ENCODE measurements at places on chromosomes 1 and 21.

DNA sequence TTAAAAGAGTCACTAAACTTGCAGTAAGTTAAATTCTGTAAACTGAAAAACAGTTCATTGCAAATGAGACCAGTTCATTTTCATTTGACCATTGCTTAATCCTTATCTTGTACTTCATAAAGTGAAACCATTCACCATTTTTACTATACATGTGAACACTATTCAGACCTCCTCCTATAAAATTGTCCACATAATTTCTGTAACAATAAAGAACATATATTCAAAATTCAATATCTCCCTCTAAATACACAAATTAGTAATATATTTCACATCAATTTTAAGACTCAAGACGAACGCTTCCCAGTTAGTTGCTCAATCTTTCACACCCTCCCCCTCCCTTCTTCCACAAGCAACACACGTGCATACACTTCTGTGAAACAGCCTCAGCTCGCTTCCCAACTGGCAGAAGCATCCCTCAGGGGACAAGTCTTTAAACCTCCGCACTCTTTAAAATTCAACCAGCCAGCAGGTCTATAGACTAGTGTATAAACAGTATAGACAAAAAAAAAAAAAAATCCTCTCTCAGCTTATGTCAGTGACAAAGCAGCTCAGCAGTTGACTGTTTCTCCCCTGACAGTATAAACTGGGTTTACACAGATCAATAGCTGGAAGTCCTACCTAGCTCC, 99.6 kb downstream of the DENND1B start:
- peak; percentile 2 for DNase-seq

DNA sequence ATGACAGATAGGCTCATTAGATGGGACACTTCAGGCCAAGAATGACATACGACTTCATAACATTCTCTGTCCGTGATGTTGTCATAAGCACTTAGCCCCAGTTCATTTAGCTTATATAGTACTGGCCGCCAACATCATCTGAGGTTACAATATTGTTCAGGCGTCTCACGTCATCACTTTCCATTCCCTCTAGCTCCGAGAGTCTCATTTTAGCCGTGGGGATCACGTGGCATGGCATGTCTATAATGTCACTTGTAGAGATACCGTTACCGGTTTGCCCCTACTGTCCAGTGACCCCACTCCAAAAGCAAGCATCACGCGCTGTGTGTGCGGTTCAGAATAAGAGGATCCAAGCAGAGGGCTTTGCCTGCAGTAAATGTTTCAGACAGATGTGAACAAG, 34.6 kb upstream of the HEATR1 start:
- no peak for DNase-seq

DNA sequence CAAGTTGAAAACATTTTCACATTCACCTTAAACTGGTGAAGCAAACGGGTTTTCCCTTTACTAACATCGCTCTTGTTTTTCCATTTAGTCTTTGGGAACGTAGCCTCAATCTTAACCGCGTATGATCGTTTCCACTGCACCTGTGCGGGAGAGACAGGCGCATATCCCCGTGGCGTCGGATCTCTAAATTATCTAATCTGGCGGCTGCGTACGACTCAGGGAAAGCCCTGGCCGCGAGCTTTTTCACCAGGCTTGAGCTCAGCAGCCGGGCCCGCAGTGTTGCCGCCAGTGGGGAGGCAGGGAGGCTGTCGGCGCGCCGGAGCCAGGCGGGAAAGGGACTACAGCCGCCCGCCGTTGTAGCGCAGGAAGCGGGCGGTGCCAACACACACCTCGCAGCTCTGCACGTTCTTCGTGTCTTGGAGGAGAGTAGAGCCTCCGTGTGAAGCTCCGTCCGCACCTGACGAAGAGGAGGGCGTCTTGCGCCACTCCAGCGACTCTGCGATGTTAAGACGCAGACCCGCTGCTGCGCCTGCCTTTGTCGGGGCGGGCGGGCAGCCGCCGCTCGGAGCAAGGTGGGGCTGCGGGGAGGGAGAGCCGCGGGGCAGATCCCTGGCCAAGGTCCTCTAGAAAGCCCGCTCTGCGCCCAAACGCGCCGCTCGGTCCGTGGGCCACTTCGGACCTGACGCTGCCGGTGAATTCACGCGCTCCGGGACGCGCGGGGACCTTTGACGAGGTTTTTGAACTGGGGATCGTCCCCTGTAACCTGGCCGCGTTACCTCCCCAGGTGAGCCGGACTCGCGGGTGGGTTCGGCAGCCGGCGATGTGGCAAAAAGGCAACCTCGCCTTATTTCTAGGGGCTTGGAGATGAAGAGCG, 18.5 kb upstream of the TBX15 start:
- no peak for DNase-seq

GRCh38 chr1:66256629-66257572, 277.1 kb upstream of the SGIP1 start:
- no peak for DNase-seq

DNA sequence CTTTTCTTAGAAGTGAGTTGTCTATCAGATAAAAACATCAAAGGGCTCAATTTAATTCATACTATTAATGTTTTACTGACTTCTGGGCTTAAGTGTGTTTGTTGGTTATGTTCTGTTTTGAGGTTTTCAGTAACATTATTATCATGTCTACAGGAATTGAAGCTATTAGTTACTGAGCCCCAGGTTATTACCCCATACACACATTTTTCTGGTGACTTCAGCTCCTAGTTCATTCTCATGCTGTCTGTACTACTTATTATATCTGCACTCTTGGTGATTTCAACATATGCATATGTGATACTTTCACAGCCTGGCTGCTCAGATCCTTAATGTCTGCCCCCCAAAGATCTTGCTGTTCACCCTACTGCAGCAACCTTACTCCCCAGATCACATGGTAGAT, 27.0 kb upstream of the SGIP1 start:
- DNase-seq: no peak

DNA sequence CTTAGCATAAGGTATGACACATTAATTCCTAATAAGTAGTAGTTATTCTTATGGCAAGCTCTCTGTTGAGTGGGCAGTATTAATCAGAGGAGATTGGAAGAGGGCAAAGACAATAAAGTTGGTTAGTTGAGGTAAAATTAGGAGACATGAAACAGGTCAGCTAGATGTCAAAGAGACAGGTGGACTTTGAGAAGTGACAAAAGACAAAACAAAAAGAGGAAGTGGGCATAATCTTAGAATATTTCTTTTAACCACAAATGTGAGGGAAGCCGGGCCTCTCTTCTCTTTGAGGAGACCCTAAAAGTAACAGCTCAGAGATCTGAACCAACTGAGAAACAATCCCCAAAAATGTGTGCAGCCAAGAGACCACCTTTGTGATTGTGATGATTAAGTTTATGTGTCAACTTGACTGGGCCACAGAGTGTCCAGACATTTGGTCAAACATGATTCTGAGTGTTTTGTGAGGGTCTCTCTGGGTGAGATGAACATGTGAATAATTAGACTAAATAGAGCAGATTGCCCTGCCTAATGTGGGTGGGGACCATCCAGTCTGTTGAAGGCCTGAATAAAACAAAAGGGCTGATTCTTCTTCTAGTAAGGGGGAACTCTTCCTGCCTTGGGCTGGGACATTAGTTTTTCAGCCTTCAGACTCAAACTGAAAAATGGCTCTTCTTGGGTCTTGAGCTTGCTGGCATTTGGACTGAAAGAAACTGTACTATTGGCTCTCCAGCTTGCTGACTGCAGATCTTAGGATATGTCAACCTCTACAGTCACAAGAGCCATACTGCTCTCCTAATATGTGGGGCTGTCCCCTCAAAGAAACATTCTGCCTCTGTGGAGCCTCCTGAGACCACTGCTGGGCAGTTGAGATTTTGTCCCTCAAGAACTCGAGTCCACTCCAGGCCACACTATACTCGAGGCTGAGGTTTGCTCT, 40.0 kb downstream of the FCRL5 start:
- no peak for DNase-seq

DNA sequence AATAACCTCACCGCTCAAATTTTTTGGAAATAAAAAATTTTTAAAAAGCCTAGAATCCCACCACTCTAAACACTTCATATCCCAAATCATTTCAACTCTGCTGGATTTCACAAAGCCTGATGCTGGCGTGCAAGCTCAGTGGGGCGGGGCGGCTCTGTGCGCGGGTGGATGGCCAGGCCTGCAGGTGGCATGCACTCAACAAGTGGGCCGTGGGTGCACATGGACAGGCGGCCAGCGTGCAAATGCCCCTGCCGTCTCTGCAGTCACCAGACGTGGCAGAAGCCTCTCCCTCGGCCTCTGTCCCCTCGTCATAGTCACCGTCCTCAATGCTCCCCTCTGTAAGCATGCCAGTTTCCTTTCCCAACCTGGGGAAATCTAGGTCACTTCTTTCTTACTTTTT, 6.6 kb upstream of the PDE9A start:
- DNase-seq: no peak

DNA sequence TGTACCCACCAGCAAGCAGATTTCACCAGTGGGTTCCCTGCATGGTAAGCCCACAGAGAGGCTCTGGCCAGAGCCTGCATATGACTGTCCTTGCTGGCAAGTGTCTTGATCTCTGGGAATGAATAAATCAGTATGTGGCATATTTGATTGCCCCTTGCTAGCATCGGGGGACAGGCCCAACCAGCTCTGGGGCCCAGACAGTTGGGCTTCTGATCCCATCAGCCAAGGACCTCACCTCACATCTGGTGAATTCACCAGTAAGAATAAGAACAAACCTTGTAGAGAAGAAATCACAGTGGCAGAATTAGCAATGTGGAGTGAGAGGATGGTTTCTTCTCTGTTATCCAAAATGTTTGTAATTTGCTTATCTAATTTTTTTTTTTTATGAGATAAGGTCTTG, 15.9 kb downstream of the SLC1A7 start:
- DNase-seq: no peak

DNA sequence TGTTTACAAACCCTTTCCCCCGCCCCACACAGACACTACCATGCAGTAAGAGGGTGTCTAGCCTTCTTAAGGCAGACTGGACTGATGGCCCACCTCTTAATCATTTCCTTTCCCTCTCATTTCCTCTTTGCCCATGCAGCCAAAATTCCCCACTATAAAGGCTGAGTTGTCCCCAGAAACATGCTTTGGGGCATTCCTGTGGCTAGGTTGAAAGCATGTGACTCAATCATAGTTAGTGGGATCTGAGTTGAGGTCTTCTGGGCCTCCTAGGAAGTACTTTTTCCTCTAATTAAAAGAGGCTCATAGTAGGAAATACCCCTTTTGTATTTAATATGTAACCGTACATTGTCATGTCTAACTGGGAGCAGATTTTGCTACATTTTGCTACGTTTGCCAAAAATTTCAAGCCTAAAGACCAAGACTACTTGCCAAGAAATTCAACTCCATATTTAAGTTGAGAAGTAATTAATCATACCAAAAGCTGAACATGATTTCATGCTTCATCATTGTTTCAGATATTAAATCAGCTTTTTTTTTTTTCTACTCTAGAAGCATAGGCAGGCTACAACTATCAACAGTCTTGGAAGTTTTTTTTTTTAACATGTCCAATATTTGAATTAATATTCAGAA, 174.7 kb downstream of the ADGRL4 start:
- no peak for DNase-seq

- DNase-seq: no peak
These were observed 10.9 kb downstream of the RASSF5 start for GRCh38 chr1:206518206-206518605.

DNA sequence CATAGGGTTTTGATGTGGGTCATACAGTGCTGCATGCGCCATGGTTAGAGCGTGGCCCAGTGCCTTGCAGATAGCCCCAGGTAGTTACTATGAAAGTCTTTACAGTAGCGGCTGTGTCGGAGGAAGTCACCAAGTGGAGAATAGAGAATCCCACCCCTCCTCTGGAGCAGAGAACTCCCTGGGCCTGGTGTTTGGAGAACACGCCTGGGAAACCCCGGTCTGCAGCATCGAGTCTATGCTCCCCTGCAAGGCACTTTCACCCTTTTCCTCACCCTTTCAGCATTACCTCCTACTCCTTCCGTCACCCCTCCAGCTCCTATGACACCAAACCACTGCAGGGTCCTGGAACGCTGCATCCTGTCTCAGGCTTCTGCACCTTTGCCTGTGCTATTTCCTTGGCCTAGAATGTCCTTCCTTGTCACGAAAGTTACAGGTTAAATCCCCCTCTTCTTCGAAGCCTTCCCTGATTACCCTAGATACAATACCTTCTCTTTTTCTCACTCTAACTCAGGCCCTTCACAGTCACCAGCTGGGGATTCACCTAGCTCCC, 2.7 kb upstream of the SLC1A7 start:
- no peak for DNase-seq

GRCh38 chr1:204319027-204319426, 40.7 kb downstream of the PLEKHA6 start:
- DNase-seq: no peak

Measured in nephron progenitor cell (in vitro differentiated cells).